ENCODE measurements at places on chromosomes 5 and 9.

GRCh38 chr5:174542037-174542436, 182.3 kb upstream of the MSX2 start:
- no peak for DNase-seq

- no peak for DNase-seq
These were observed 12.4 kb upstream of the NFIB start for GRCh38 chr9:14326264-14326826.

DNA sequence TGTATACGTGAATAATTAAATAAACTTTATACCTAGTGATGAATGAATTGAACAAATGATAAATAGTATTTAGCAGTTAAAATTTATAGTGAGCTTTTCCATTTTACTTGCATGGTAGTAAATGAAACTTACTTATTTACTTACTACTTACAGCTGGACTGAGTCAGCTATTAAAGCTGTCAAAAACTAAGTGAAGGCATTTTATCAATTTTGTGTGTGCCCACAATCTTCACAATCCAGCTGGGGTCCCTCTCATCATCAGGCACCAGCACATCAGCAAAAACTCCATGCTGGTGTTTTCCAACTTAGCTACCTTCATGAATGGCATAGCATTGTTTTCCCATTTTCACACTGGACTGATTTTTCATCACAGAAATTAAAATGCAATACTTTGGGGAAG, 81.1 kb downstream of the SAXO1 start:
- DNase-seq, result no peak

GRCh38 chr5:20601678-20602100, 613.7 kb upstream of the CDH18 start:
- DNase-seq, result no peak

DNA sequence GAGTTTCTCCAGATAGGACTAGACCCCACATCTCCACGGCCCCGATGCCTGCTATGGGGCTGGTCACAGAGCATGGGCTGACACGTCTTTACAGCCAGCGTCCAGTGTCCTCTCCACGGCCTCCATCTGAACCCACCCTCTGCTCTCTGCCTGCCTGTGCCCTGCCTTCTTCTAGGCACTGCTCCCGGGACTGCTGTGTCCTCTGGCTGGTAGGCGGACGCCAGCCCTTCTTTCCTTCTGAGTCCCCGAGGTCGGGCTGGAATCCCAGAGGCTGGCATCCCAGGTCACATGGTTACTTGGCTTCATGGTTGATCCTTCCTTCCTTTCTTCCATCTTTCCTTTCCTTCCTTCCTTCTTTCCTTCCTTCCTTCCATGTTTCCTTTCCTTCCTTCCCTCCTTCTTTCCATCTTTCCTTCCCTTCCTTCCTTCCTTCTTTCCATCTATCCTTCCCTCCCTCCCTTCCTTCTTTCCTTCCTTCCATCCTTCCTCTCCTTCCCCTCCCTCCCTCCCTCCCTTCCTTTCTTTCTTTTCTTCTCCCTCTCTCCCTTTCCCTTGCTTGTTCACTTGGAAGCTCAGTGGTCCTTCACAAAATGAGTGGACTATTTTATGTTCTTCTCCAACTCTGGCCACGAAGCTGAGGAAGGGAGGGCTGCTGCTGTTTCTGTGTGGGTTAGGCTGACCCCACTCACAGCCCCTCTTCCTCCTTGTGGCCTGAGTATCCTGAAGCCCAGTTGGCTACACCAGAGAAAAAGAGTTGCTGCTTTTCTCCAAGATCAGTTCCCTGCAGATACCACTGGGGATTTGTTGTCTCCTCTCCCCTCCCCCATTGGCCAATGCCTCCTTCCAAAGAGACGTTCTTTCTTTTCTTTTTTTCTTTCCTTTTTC, 66.8 kb upstream of the NEURL1B start:
- no peak for DNase-seq

GRCh38 chr5:89595056-89595455, 712.1 kb upstream of the MEF2C start:
- no peak for DNase-seq

GRCh38 chr5:73314395-73315257, 134.0 kb downstream of the FOXD1 start:
- no peak for DNase-seq

DNA sequence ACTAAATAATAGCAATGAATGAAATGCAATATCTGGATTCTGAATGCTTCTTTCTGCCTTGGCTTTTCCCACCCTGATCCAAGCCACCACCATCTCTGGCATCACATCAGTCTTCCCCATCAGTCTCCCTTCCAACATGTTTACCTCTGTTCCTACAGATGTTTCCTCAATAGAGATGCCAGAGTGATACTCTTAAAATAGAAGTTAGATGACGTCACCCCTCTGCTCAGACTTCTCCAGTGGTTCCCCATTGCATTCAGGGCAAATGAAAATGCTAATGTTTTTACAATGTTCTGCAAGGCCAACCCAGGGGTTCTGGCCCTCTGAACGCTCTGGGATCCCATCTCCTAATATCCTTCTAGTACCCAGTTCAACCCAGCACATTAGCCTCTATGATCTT, 305.8 kb downstream of the TRIM32 start:
- no peak for DNase-seq

DNA sequence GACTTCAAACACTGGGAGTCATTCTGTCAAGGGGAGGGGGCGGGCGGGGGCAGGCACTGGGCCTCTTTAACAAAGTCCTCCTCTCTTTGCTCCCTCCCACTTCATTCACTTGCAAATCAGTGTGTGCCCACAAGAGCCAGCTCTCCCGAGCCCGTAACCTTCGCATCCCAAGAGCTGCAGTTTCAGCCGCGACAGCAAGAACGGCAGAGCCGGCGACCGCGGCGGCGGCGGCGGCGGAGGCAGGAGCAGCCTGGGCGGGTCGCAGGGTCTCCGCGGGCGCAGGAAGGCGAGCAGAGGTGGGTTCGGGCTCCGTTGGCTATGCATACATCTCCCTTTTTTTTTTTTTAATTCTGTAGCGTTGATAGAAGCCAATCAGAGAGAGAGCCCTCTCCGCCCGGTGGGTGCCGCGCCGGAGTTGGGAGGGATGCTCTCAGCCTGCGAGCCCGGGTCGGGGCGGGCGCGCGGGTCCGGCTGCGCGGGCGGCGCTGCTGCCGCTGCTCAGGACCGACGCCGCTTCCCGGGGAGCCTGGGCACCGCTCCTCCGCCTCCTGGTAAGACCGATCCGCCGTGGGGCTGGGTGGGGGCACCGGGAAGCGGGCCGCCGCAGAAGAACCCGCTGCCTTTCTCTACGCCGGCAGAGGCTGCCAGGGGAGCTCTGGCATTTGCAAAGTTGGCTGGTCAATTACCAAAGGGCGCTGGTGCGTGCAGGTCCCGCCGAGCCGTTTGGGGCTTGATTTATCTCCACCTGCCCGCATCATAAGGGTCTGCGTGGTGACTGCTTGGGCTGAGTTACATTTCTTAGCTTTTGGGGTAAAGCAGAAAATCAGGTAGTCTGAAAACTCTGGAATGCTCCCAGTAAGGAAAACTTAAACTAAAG, at the start of gene CDH6:
Gene CDH6 (plus strand): TSS at position 96 of the 877 bp plus-strand sequence. CDS start 73,788 bp downstream, outside the sequence.
- no peak for DNase-seq

GRCh38 chr5:139094154-139095131, 103.7 kb downstream of the SIL1 start:
- DNase-seq, result no peak

- DNase-seq, result no peak
These were observed 41.0 kb upstream of the IRX4 start for GRCh38 chr5:1923766-1924165.

DNA sequence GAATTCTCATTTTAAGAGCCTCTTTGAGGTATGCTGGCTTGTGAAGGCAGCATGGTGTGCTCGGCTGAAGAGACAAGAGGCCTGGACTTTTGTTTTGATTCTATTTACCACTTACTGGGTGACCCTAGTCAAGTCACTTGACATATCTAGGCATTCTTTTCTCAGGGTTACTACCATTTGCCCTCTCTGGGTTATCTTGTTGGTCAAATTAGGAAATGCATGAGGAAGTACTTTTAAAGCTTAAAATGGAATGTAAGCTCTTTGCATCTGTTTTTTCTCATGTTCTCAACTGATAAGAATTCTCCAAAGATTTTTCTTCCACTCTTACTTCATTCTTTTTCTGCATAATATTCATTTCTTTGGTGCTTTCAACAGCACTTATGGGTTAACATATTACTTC, 173.1 kb downstream of the PLK2 start:
- DNase-seq, result no peak

DNA sequence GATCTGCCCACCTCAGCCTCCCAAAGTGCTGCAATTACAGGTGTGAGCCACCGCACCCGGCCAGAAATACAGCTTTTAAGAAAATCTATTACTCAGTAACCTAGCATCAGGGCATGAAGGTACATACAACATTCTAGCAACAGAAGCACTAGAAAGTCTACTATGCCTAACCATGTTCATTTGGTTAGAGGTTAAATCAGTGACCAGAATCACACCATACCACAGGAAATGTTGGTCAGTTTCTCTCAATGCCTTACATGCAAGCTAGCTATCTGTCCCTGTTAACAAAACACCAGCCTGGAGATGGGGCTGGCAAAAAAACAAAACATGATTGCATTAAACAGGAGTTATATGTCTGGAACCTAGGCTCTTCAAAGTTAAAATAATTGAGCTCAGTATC, 104.1 kb downstream of the STRBP start:
- DNase-seq, result no peak

DNA sequence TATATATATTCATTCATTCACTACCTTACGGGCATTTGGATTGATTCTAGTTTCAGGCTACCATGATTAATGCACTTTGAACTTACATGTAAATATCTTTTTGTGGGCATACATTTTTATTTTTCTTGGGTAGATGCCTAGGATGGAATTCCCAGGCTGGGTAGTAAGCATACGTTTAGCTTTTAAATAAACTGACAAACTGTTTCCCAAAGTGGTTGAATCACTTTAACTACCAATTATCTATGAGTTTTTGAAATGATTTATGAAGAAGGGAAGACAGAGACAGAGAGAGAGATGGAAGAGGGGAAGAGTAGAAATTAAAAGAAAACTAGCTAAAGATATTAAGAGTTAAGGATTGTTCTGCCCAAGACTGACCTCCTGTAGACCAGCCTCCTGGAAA, 612.6 kb downstream of the PSAT1 start:
- no peak for DNase-seq

DNA sequence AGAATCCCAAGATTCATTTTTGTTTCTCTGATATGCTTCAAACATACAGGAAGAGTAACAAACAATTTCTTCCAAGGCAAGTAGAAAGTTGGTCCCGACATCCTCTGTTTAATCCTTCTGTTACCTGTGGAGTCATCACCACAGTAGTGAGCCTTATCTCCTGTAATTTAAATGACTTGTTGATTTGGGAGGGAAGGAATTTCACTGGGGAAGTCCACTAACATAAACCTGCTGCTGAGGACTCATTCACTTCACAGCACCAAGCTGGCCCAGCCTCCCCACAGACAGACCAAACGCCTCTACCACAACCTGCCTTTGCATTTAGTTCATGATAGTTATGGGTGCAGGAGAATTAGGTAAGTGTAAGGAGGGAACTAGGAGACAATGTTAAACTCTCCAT, 63.2 kb downstream of the PRKACG start:
- DNase-seq, result no peak

- no peak for DNase-seq
These were observed 61.9 kb downstream of the MROH2B start for GRCh38 chr5:41009232-41009631.

DNA sequence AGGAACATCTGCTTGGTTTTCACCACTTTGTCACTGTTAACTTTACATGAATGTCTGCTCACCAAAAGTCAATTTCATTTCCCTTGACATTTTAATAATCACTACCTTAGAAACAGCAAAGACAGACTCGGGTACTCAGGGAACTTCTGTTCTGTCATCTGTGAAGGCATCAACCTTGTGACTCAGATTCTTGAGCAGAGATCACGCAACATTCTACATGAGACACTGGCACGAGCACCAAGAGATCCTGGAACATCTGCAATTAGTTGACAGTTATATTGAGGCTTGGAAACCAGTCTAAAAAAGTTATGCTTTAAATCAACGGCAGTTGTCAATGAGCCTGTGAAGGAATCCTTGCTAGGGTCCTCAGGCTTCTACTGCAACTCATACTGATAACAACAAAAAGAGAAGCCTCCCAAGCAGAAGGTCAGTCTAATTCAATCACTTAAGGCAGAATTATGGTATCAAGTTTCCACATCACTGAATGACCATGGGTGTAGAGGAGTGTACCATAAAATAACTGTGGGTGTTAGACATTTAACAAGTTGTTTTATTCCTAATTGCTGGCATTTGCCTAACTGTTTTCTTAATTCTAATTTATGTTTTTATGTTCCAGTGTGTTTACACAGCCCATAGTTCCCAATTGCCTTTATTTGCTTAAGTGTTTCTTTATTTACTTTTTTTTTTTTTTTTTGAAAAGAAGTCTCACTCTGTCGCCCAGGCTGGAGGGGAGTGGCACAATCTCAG, 3.3 kb upstream of the PBX3 start:
- no peak for DNase-seq

GRCh38 chr5:84603568-84604185, 219.0 kb upstream of the EDIL3 start:
- no peak for DNase-seq

DNA sequence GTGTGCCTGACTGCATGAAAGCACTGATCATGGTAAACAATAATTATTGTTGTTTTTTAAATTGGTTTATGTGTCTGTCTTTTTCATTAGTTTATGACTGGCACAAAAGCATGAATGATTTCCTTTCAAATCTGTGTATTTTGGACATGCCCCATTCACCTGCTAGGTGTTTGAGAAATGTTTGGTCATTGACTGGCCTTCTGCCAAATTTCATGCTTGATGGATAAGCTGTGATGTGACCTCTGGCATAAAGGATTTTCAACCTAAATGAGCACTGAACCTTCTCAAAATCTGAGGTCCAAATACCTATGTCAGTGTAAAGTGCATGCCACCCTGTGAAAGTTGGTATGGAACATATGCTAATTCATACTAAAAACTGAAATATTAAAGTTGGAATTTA, 204.5 kb downstream of the BRINP1 start:
- DNase-seq, result no peak

DNA sequence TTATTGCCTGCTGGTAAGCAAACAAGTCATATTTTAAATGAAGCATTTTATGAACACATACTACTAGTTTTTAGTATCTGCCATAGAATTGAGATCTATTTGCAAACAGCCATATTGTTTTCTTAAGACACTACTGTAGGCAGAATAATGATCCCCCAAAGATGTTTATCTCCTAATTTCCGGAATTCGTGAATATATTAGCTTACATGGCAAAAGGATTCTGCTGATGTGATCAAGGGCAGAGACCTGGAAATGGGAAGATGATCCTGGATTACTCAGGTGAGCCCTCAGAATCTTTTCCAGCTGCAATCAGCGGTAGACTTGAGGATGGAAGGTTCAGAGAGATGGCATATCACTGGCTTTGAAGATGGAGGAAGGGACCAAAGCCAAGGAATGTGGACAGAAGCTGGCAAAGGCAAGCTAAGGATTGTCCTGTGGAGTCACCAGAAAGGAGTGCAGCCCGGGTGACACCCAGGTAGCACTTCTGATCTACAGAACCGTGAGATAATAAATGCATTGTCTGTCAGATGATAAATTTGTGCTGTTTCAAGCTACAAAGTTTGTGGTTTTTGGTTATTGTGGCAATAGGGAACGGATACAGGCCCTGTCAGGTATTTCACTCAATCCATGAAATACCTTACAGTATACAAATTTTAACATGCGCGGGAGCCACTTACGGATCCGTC, 1.0 kb upstream of the ERCC6L2 start:
- no peak for DNase-seq

- no peak for DNase-seq
These were observed 679 bp downstream of the DOLK start for GRCh38 chr9:128946571-128947276.

GRCh38 chr9:69357030-69357775, 32.2 kb downstream of the ENTREP1 start:
- no peak for DNase-seq

- no peak for DNase-seq
These were observed 134.3 kb upstream of the CDH9 start for GRCh38 chr5:27172693-27173092.

Data from omental fat pad (tissue), 4 donors.